ENCODE measurements at places on chromosomes 4 and X. TPM values are rescaled to one million over a fixed set of nuclear protein-coding genes. Genes with fewer than 3 reads are reported as not detected.

The REELD1 gene
- total RNA-seq: not detected

- no peak for DNase-seq
These were observed 25.6 kb downstream of the ZDHHC9 start for GRCh38 chrX:129818123-129818522.

DNA sequence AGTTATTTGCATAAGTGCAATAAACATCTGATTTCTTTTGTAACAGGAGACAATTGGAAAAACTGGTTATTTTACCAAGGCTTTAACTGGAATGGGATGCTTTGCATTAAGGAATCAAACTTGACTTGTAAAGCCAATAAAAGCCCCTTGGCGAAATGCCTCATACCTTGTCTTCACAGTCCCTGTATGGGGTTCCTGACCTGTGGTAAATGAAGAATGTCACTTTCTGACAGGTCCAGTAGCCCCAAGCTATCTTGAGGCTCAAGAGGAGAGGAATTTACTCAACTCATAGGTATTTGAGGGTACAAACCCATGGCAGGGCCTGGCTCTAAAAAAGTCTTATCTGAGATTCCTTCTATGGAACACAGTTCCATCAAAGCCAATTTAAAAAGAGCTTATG lies 78.0 kb downstream of the ACOX3 start:
- no peak for DNase-seq

The MGARP gene
- 6.0 TPM for total RNA-seq

DNA sequence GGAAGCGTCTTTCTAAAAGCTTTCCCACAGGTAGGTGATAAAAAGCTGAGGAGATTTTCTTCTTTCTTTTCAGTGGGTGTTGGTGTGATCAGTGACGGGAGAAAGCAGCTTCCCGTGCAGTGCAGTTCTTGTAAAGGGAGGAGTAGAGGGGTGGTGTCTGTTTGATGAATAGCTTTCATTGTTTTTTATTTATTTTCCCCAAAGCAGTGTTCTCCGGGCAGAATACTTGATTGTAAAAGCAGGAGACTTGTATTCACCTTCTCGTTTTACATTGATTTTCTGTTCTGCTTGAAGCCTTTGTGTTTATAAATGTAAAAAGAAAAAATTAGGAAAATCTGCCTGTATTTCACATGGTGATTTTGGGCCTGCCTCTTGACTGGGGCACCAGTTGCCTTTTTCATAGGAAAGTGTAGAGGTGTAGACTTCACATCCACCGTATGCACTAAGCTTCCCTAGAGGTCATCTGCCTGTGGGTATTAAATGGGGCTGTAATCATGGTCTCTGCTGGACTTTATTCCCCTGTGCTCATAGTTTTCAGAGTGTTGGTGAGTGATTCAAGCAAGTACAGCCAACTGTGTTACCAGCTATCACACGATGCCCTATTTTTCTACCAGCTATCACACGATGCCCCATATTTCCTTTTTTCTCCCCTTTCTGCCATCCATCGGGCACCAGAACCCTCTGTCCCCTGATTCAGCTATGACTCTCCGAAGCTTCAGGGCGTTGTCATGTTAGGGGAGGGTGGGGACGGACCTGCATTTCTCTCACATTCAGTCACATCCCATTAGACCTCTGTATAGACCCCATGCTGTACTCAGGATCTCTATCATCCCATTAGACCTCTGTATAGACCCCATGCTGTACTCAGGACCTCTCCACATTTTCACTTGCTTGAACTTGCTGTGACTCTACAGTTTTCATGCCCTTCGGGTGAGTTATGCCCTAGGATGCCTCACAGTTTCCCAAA lies 526.5 kb downstream of the TRIML1 start:
- DNase-seq: no peak

DNA sequence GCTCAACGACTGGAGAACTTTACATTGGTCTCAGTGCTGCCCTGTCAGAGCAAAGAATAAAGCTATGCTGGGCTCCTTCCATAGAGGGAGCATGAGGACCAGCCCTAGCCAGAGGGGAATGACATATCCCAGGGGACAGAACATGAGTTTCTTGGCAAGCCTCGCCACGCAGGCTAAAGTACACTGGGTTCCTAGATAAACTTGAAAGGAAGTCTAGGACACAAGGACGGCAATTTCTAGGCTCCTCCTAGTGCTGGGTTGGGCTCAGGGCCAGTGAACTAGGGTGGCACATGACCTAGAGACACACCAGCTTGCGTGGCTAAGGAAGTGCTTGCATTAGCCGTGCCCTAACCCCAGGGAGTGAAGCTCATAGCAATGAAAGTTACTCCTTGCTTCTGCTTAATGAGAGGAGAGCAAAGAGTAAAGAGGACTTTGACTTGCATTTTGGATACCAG lies 141.0 kb downstream of the MAB21L2 start:
- peak; percentile 86 for DNase-seq

The ASB12 gene
- not detected for total RNA-seq

DNA sequence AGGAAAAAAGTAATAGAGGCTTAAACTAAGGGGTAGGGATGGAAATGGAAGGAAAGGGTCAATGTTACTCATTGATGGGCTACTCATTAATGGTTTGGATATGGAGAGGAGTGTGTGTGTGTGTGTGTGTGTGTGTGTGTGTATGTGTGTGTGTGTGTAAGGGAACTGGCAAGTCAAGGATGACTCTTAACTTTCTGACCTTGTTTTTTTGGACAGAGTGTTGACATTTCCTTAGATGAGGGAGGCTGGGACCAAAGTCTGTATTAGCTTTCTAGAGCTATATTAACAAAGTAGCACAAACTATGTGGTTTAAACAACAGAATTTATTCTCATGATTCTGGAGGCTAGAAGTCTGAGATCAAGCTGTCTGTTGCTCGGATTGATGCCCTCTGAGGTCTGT lies 202.7 kb downstream of the GBA3 start:
- no peak for DNase-seq

GRCh38 chr4:88054901-88055300 lies 47.5 kb downstream of the PKD2 start:
- DNase-seq: peak; percentile 6

GRCh38 chr4:156824451-156825060 lies 147.0 kb downstream of the PDGFC start:
- no peak for DNase-seq

The RIPPLY1 gene
- total RNA-seq: not detected

GRCh38 chrX:22186165-22186564 lies 86.5 kb upstream of the CBLL2 start:
- DNase-seq: no peak

GRCh38 chr4:39873823-39874222 lies 103.9 kb downstream of the PDS5A start:
- DNase-seq: no peak

The SERTM2 gene
- not detected for total RNA-seq

GRCh38 chr4:10348241-10348640 lies 109.0 kb downstream of the ZNF518B start:
- DNase-seq: no peak

GRCh38 chr4:90189178-90189577 lies 62.0 kb downstream of the CCSER1 start:
- DNase-seq: no peak

DNA sequence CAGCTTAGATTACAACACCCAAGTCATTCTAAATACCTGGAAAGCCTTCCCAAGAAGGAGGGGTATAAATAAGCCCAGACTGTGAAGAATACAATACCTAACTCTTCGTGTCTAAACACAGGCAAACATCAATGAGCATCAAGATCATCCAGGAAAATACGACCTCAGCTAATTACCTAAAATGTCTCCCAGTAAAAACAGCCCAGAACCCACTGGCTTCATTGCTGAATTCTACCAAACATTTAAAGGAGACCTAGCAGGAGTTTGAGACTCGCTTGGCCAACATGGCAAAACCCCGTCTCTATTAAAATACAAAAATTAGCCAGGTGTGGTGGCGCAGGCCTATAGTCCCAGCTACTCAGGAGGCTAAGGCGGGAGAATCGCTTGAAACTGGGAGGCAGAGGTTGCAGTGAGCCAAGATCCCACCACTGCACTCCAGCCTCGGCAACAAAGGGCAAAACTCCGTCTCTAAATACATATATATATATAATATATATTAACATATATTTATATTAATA lies 19.1 kb upstream of the HSFX4 start:
- DNase-seq: peak; percentile 7

GRCh38 chr4:79679859-79680258 lies 271.8 kb upstream of the GK2 start:
- DNase-seq: peak; percentile 12

DNA sequence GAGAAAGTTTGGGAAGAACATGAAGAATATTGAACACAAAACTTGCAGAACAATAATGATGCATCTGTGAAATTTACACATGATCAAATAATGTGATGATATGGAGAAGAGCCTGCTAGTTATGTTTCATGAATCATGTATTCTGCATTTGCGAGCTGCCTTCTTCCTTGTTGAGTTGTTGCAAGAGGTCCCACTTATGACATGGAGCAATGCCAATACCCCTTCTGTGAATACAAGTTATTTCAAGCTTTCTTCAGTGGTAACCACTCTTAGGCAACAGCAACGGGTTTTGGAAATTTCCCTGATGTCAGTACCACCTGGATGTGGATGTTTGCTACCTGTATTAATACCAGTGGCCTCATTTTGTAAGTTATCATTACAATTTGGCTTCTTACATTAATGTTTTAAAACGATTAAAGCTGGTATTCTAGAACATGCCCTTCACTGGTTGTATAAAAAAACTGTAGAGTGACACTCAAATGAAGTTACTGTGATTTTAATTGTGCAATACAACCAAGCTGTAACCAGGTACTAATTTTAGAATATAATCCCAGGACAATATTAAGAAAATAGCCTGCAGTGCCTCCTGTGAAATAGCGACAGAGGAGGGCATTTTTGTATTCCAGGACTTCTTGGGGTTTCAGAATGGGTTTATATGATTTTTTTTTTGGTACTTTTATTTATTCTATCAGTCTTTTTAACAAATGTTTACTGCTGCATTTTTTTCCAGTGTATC lies 25.3 kb downstream of the IQCM start:
- no peak for DNase-seq

GRCh38 chr4:160848901-160849760 lies 1314.7 kb downstream of the FSTL5 start:
- DNase-seq: peak; percentile 19

GRCh38 chrX:140980271-140980670 lies 22.1 kb upstream of the SPANXB1 start:
- DNase-seq: no peak

- DNase-seq: no peak
These were observed 2.5 kb upstream of the SLC2A9 start for GRCh38 chr4:10023806-10024205.

GRCh38 chrX:113470166-113470565 lies 629.5 kb upstream of the AMOT start:
- DNase-seq: no peak

The PABPC1L2B gene
- not detected for total RNA-seq

The TBX22 gene
- total RNA-seq: not detected

DNA sequence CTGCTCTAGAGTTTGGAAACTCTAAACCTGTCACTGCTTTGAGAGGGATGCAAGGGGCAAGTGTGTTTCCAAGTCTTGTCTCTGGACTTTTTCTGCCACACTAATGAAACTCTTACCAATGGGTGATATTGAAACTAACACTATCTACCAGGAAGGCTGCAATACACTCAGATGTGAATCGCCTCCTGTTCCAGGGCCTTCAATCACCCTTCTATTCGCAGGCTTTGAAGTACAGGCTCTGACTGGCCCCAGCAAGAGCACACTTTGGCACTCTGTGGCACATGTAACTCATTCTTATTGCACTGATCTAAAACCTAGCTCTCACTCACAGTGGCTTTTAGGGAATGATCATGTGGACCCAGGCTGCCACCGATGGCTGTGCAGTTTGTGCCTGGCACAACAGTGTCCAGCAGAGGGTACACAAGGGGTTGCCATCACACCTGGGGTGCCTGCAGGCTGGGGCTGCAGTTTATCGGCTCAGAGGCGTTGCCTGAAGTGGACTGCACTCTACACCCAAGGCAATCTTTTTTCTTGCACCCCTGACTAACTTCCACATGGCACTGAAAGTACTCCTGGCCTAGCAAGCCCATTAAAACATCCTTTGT lies 210.8 kb downstream of the MGST2 start:
- no peak for DNase-seq

The CSAG2 gene
- not detected for total RNA-seq

GRCh38 chrX:154046031-154046781 lies 26.5 kb upstream of the IRAK1 start:
- DNase-seq: peak; percentile 58

Measured in A673 (cell line).